ENCODE measurements at places on chromosomes 2 and 18.

GRCh38 chr2:16707014-16707623 lies 41.5 kb upstream of the CYRIA start:
- DNase-seq = no peak

DNA sequence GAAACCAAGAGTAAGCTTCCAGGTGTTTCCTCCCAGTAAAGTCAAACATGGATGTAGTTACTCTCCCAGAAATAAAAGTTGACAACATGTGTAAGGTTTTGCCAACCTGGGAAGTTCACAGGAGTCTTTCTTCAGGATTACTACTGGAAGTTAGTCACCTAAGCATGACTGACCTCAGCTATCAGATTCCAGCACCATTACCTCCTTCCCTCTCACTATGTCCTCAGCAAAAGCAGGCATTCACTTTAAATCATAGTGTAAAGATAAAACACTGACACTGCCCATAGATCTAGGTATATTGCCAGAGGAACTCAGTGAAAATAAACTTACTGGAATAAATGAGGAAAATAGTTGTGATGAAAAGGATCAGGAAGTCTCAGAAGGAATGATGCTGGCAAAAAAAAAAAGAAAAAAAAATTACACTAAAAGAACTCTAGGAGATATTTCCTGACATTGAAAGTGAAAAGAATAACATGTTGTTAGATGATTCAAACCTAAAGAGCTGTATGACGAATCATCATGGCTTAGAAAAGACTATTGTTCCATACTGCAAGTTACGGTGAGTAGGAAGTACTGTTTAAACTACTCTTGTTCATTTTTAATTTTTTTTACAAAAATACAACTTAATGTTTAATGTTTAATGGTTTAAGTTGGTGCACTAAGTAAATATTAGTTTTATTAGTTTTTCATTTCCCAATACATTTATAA lies 484.5 kb upstream of the ZNF804A start:
- no peak for DNase-seq

DNA sequence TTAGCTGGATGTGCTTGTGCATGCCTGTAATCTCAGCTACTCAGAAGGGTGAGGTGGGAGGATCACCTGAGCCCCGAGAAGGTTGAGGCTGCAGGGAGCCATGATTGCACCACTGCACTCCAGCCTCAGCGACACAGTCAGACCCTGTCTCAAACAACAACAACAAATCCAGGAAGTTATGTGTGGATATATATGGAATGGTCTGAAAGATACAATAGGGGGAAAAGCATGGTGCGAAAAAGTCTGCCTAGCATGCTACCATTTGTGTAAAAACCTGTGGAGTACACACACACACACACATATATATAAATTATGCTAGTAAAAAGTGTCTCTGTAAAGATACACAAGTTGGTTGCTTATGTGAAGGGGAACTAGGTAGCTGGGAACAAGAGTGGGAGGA lies 6.9 kb upstream of the HOXD1 start:
- DNase-seq = no peak

- DNase-seq = peak; percentile 4
Observed at GRCh38 chr18:2846636-2847316, at the start of gene EMILIN2. EMILIN2 (plus strand) TSS chr18:2847006; CDS start chr18:2847189, 183 bp downstream.

DNA sequence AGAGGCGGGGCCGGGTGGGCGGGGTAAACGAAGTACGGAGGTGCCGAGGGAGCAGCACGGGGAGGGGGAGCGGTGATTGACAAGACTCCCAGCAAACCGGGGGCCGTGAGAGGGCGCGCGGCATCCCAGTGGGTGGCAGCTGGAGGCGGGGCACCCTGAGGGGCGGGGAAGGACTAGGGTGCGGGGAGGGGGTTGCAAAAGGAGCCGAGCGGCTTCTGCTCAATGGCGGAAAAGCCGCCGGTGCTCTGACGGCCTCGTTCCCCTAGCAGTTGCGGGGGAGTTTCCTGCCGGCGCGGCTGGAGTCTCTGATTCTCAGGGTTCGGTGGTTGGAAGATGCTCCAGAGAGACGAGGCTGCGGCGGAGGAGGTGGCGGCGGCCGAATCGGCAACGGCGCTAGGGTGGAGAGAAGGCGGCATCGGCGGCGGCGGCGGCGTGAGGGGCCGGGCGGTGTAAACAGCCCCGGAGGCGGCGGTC lies at the start of gene PPM1B:
Gene PPM1B, plus strand, starts transcription at position 195 of the 474 bp plus-strand sequence. CDS start 32,325 bp downstream, outside the sequence.
- DNase-seq = peak; percentile 98

- peak; percentile 79 for DNase-seq
Observed at GRCh38 chr2:102020596-102021170, 28.9 kb downstream of the IL1R2 start.

DNA sequence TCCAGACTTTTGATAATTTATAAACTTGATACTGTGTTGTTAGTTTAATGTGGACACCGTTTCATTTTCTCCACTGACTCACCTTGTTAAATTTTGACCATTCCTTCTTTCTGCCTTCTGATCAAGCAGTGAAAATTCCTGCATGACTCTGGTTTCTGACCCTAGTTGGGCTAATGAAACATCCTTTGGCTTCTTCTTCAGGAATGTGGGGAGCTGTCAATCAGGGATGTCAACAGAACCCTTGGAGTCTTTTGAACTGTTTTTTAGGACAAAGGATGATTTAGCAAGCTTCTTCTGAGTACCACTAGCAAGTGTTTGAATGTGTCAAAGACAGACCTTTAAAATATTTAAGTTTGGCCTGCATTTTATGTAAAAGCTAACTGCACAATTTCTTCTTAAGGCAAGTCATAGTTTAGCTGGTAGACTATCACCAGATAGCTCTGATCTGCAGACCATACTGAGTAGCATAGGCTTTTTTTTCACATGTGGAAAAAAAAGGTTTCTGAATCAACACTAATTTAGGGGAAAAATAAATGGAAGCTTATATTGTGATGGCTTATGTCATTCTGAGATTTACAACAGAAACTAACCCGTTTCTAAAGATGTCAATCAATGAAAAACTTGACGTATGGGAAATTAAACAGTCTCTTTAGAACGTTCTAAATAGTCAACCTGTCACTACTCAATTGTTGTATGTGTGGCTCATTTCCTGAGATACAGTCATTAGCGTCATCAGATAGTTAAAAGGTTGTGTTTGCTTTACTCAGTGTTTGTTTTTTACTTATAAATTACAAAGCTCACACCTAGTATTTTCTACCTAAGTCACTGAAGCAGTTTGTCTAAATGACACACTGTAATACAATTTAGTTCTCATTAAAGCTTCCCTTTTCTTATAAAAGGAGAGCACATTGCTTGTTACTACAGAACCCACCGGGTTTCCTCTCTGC lies 311.4 kb downstream of the PTPRM start:
- DNase-seq = no peak

DNA sequence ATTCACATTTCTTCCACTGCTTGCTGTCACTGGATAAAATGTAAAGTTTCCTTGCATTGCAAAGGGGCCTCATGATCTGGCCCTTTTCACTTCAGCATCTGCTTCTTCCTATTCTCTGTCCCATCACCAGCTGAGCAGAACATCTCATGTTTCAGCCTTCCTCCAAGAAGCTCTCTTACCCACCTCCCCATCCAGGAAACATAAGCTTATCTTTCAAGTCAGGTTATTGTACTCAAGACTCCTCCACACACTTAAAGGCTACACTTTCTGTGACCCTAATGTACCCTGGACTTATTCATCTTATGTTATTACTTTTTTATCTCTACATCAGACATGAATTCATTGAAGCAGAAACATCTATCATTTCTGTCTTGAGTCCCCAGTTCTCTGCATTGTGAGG lies 230.5 kb downstream of the PMAIP1 start:
- DNase-seq = no peak

DNA sequence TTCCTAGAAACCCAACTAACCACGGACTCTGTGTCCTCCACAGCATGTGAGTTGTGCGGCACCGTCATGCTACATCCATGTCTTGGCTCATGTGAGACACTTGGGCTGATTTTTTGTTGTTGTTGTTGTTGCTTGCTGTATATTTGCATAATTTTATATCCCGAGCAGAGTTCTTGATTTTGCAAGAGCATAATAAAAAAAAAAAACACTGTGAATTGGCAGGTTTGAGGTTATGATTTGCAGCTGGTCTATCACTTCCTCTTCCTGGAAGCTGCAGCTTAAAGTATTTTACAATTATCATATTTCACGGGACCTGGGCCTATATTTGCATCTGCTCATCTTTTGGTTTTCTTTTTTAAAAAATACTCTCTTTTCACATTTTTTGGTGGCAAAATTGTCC lies 142.3 kb upstream of the NRP2 start:
- DNase-seq = no peak

DNA sequence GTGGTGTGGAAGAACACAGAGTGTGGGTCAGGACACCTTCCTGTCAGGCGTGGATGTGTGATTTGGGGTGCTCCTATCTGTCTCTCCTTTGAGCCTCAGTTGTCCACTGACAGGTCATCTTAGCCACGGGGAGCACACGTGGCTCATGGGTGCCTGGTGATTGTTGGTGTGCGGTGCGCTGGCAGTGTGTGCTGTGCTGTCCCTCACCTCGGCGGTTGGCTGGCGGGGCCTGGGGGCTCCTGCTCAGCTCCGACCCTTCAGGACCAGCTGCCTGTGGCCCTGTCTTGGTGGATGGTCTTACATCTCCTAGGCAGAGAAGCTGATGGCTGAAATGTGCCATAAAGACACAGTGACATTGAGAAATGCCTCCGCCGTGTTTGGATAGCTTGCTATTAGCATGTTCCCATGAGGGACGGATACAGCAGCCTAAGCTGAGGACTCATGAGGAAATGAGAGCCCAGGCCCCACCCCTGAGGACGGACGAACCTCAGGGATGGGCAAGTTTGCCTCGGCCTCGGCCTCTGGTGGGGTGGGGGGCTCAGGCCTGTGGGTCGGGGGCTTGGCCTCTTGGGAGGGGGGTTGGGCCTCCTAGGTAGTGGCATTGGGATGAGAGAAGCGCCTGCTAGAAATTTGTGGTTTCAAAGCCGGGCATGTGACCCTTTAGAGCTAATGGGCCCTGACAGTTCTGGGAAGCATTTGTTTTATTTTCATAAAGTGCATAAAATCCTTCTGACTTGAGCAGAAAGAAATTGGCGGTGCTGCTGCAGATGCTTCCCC lies 20.3 kb upstream of the ASB1 start:
- no peak for DNase-seq

DNA sequence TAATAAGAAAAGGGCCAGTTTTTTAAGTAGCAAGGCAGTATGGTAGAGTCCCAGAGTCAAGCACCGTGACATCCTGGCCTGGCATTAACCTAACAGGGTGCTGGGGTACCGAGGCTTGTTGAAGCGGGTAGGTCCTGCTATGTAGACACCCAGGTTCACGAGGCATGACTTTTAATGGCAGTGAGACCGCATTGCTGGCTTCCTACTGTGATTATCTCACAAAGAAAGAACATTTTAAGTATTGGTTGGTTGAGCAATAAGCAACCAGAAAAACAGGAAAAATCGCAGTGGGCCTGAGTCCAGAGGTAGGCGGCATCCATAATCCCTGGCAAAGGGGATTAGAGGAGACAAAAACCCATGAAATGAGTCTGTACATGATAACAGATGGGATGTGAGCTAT lies 927.9 kb upstream of the ACVR2A start:
- DNase-seq = no peak

DNA sequence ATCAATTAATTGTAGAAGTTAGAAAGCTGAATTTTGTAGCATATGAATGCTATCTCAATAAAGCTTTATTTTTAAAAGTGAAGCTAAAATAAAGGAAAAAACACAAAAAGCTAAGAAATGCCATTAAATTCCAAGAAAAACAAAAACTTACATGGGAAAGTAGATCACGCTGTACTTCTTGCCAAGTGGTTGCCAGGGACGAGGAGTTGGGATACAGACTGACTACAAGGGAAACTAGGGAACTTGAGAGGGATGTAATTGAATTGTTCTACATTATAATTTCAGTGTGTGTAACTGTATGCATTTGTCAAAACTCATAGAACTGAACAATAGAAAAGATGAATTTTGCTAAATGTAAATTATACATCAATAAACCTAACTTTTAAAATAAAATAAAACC lies 108.1 kb downstream of the DYM start:
- no peak for DNase-seq

DNA sequence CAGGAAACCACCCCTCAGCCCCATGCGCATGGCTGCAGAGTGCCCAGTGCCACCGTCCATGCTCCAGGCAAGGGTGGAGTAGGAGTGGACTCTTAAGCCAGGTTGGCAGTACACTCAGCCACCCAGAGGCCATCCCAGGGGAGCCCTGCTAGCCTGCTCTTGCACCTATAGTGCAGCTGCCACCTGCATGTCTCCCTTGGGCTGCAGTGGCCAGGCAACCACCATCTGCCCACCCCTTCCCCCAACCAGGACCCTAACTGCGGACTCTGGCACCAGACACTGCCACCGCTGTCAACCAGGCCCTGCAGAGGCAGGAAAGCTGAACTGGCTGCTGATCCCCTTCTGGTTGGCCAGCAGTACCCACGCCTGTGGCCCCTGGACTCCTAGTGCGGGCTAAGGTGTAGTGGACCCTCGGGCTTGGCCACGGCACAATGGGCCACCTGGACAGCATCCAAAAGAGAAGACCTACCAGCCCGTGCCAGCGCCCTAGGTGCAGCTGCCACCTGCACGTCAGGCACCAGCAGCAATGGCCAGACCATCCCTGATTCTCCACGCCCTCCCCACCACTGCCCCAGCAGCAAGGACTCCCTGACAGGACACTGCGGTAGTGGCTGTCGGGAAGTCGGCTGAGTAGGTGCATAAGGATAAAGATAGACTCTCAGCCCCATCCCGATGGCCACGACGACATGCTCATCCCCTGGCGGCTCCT lies 72.8 kb downstream of the RPIA start:
- DNase-seq = no peak

DNA sequence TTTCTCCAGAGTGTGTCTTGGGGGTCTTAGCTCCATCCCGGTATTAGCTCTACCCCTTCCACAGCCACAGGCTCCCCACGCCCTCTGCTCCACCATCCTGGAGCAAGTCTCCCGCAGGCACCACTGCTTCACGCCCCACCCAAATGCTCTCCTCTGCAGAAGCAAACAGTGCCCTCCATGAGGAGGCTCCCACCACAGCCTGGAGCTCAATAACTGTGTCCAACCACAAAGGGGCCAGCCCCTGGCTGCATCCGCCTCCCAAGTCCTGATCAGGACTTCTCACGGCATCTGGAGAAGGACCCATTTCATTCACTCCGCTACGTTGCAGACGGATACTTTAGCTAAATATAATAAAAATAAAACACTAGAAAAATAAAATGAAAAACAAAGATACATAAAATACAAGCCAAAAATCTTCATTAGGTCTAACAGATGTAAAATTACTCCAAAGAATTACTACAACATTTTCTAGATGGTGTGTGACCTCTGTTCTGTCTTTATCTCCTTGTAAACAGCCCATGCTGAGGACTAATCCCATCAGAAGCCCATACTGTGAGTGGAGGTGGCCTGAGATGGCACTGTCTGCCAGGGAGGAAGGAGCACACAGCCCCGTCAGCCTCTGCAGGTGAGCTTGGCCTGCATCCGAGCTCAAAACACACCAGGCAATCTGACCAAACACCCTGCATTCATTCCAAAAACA lies 210.8 kb upstream of the RAB6C start:
- no peak for DNase-seq

DNA sequence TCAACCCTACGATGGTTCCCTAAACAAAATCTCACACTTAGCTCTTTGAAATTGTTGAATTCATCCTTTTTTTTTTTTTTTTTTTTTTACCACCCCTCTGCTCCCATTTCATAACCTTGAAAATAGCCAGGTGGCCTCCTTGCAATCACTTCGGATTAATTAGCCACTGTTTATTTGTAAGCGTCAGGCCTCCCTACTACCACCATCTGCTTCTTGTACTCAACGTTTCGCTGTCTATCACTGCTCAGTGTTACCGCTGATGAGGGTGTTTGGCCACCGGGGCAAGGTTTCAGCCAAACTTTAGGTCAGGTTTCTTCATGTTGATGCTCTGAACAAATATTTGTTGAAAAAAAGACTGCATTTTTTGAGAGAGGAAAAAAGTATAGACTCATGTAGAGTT lies 183.2 kb downstream of the EPHA4 start:
- DNase-seq = no peak
